ENCODE measurements at places on chromosomes 7 and 10.

DNA sequence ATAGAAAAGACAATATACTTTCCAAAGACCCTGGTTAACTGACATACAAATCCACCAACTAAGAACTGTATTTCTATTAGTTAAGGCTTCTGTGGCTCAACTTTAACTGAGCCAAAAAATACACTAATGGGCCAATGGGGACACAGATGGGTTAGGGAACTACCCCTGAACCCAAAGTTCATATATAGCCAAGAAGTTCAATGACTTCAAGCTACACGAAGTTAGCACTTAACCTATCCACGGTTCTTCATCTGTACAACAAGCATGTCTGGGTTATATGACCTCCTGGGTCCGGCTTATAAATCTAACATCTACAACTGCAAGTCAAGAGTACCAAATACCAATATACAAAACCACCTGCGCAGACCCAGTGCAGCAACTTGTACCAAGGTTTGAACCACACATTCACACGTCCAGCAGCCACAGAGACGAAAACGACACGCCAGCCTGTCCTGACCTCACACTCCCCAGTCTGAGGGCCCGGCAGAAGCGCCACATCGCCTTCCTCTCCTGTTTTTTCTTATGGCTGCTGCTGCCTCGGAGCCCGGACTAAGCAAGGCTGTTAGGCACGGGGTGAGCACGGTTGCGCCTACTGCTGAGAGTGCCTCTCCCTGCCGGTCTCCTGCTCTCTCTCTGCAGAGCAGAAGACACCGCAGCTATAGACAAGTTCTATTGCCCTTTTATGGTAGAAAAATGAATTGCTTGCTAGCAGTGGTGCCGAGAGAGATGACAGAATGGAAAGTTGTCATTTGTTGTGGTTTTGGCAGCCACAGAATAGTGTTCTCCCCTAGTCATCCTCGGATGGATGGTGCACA, 86.3 kb downstream of the RNF216 start:
- DNase-seq = no peak

GRCh38 chr7:105027176-105027853, 13.3 kb downstream of the KMT2E start:
- no peak for DNase-seq

DNA sequence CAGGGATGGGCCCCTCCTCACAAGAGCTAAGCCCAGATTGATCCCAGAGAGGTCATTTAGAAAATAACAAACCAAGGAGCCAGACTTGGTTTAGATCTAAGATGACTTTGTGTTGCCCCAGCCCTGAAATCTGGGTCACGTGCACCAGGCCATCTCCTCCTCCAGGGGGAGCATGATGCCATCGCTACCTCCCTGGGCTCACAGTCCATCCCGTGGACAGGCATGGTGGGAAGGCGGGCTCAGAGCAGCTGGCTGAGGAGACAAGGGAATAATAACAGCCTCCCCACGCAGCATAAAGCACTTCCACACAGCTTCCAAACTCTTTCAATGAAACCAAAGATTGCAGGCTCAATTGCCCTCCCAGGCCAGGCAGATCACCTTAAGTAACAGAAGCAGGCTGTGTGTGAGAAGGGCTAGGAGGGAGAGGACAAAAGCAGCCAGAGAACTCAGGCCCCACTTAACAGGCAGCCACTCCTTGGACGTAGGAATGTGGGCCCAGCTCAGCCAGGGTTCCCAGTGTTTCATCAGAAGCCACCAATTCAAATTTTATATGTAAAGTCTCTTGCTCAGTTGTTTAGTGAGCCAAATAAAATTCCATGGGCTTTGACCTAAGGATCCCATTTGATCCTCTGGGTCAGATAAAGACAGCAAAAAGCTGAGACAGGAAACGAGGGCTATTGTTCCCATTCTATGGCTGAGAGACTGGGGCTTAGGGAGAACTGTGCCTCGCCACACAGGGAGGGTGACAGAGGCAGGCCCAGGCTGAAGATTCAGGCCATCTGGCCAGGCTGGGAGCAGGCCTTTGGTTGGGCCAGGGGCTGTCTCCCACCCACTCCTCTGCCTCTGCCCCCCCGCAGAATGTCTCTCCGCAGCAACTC, 100.2 kb downstream of the COL13A1 start:
- DNase-seq = peak; percentile 96

- DNase-seq = no peak
Observed at GRCh38 chr7:100080907-100081534, 502 bp downstream of the ZNF3 start.

DNA sequence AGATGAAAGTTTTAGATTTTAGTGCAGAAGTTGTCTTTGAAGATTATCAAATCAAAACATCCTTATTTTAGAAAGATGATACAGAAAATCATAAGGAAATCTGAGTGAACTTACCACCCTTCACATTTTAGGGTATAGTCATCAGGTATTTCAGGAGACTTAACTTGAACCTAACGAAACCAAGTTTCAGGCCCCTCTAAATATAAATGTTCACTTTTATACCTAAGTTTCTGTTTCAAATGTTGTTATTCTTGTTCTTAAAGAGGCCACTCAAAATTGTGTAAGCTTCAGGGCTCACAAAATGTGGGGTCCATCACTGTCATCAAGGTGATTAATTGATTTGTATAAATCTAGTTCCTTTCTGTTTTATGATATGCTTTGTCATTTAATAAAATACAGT, 216.2 kb downstream of the KIAA1217 start:
- no peak for DNase-seq

- DNase-seq = no peak
Observed at GRCh38 chr7:98852826-98853225, 17.0 kb downstream of the TMEM130 start.

DNA sequence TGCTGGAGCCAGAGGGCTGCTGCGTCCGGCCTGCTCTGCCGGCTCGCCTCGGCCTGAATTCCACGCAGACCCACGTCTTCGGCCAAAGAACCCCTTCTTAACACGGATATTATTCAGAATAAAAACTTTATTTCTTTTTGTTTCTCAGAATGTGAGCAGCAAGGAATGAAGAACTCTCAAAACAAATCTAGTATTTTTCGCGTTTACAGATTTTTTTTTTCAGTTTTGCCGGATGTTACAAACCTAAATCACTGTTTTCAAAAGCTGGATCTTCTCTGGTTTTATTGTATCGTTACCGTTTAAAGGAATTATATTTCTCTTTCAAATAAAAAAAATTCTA, 4.4 kb upstream of the HOXA2 start:
- DNase-seq = no peak
